ENCODE measurements at places on chromosomes 2 and 18.

DNA sequence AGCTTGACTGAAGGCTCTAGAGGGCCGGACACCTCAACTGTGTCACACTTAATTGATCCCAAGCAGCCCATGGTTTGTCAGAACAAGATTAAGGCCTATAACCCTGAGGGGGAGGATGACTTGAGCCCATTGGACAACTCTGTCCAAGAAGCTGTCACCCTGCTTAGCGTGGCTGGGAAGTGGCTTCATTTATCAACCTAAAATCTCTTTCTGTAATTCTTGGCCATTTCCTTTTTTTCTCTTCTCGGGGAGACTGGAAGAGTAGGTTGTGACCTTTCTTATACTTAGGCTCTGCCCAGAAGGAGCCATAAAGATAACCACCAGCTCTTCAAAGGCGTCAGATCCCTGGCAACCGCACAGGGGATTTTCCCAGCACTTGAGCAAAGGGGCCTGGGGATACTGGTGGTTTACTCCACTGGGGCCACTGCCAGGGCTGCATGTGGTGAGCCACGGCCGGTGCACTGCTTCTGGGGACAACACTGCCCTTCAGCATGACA, 265.5 kb downstream of the CYRIA start:
- no peak for DNase-seq

DNA sequence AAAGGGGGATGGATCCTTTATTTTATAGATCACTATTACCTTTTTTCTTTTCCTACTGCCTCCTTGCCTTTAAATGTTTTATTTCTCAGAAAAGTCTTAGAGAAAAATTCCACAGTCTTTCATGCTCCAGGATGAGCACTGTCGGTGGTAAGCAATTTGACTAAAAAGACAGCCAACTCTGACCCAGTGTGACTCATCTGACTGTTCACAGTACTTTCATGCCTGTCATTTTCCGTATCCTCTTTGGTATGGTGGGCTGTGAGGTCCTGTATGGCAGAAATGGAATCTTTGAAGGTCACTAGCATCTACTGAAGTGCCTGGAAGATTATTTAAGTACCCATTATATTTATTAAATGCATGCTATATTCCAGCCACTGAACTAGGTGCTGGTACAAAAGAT, 2.1 kb upstream of the RFTN2 start:
- DNase-seq, result no peak

DNA sequence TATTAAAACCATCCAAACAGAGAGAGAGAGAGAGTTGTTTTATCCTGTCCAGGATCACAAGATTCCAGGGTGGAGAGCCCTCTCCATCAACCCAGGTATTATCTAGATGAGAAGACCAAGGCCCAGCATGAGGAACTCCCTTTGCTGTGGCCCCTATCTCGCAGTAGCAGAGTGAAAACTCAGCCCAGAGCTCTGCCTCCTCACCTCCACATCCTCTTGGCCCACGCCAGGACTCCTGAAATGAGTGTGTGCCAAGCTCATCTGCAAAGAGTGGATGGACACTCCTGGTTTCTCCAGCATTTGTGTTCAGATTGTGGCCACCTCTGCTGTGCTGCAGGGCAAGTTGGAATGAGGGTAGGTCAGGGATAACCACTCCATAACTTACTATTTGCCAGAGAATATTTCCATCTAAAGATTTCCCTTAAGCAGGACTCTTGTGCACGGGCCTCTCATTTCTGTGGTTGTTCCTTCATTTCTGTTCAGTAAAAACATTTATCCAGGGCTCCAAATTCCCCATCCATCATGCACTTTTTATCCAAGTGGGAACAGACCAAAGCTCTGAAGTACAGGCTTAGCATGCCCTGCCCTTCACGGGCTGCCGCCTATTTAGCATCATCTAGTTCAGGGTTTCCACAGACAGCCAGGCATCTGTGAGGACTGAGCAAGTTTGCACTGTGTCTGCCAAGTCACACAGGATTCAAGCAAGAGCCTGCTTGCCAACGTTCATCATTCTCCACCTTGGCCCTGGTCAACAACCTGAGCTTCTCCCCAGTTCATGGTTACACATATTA, 583.2 kb upstream of the ID2 start:
- DNase-seq, result no peak

DNA sequence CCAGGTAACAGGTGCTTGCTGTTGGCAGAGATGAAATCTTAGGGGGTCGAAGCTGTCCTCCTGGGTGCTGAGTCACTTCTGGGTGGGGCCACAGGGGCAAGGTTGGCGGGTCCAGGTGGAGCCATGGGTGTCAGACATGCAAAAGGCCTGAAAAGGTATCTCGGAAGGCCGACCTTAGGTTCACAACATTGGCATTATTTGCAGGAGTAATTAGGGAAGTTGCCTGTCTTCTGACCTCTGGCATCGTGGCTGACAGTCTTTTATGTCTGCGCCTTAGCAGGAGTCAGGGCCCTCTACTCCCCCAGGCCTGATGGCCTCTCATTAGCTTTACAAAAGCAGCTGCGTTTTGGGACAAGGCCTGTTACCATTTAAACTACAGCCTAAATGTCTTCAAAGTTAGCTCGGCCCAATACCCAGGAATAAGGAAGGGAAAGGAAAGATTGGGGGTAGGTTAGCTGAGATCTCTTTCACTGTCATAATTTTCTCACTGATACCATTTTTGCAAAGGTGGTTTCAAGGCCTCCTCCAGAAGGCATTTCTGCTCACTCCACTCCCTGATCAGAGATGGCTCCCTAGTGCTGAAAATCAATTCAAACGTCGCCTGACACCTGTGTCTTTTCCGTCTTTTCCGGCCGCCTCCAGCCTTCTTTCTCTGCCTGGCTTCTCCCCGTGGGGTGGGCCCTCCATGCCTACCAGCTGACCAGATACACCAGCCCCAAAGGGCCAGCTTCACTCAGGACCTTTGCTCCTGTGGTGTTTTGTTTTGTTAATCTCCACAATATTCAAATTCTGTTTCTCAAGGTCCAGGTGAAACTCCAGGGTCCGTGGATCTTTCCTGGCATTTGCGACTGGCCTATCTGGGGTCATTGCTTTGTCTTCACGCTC, 90.8 kb downstream of the RHOB start:
- no peak for DNase-seq

DNA sequence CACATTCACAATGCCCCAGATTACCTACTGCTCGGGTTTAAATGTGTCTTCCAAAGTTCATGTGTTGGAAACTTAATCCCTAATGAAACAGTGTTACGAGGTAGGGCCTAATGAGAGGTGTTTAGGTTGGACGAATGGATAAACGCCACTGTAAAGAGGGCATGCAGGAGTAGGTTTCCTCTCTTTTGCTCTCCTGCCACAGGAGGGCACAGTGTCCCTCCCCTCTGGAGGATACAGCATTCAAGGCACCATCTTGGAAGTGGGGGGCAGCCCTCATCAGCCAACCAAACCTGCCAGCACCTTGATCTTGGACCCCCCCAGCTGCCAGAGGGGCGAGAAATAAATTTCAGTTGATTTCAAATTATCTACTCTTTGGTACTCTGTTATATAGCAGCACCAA, 103.5 kb downstream of the TSHZ1 start:
- no peak for DNase-seq

DNA sequence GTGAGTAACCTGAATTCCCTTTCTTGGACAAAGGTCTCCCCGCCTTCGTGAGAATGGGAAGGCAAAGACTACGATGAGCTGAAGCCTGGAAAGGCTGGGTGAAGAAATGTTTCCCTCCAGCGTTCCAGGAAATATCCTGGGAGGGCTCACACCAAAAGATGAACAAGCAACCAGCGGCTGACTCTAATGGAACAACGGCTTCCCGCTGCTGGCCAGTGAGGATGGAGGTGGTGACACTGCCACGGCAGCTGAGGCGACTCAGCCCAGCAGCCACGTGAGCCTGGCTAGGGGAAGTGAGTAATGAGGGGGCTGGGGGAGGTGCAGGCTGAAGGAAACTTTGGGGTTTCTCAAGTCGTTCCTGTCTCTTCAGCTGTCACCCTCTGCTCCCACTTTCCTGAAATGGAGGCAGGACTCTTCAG, 105.0 kb upstream of the SMAD7 start:
- no peak for DNase-seq

DNA sequence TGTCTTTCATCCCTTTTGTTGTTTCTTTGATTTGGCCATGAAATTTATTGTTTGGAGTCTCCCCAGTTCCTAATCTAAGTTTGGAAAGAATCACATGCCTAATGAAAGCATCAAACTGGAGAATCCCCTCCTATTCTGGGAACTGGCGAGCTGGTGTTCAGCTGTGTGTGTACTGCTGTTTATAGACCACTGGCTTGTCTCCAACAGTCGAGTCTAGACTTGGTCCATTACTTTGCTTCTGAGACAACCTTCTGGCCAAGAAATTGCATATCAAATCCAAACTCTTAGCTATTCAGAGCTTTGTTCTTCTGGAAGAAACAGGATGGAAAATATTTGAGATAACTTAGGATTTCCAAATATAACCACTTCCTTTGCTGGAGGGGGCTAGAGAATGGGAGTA, 111.5 kb upstream of the THSD7B start:
- no peak for DNase-seq

GRCh38 chr2:148667113-148667836, 22.7 kb downstream of the EPC2 start:
- DNase-seq, result no peak

DNA sequence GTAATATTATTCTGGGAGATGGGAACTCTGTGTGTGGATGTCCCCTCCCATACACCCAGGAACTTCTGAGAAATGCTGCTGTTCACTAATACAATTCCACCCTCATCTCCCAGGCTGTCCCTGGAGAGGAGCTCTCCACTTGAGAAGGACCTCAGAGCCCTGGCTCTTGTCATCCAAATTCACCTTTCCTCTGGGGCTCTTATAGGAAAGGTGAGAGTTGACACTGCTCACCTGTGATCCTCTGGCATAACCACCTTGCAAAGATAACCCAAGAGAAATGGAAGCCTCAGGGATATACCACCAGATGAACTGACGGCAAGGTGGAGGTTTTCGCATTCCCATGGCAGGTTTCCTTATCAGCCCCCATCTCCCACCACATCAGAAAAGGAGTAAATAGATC, 52.0 kb downstream of the IL1RL2 start:
- no peak for DNase-seq

DNA sequence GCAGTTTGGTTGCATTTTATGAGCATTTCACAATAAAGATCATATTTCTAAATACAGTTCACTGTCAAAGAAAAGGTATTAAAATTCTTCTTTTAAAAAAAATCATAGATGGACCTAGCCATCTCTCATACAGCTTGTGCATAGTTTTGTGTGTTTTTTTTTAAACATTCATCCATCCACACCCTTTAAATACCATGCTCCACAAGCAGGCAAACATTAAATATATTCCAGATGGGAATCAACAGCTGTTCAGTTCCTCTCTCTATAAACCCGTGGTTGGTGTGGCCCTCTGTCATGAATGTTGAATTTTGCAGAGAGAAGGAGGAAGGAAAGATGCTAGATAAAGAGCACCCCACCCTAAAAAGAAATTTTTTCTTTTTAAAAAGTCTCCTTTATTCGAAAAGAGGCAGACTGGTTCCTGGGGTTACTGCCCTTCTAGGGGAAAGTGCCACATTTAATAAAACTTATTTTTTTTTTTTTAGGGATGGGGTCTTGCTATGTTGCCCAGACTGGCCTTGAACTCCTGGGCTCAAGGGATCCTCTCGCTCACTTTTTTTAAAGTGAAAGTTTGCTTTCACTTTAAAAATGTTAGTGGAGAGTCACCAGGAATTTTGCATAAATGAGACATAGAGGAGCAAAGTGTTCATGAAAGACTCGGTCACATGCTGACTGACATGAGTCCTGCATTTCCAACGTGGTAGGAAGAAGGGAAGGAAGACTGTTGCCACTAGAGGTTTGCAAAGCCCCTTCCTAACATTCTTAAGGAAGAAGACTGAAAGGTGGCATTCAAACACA, 73.9 kb upstream of the LMAN1 start:
- DNase-seq, result no peak

Data from hippocampal formation (tissue), 2 donors.